ENCODE measurements at places on chromosomes 12 and 14. TPM values are rescaled to one million over a fixed set of nuclear protein-coding genes. Genes with fewer than 3 reads are reported as not detected.

The ADAM21 gene
- not detected for total RNA-seq

The KLRG1 gene
- total RNA-seq, result 0.45 TPM

The IAPP gene
- total RNA-seq, result not detected

The KLHL33 gene
- 0.54 TPM for total RNA-seq

The DPF3 gene
- total RNA-seq, result 0.37 TPM

The RTL1 gene
- 0.31 TPM for total RNA-seq

The TAS2R46 gene
- 0.89 TPM for total RNA-seq

The C12orf50 gene
- total RNA-seq, result not detected

The TEX52 gene
- not detected for total RNA-seq

The SOAT2 gene
- total RNA-seq, result not detected

The LIN52 gene
- total RNA-seq, result 9.8 TPM

The STON2 gene
- total RNA-seq, result 2.8 TPM

The PLXNC1 gene
- 6.6 TPM for total RNA-seq

The GALNT16 gene
- total RNA-seq, result 3.7 TPM

The MEG3 gene
- 59.0 TPM for total RNA-seq

The ANG gene
- 32.0 TPM for total RNA-seq

The TRIAP1 gene
- total RNA-seq, result 9.7 TPM

The CRACR2A gene
- total RNA-seq, result 3.3 TPM

The STYK1 gene
- total RNA-seq, result 0.77 TPM

The LRCOL1 gene
- total RNA-seq, result not detected

The SCFD1 gene
- total RNA-seq, result 31.6 TPM

The LHX5 gene
- not detected for total RNA-seq

Data from gastroesophageal sphincter (tissue), 4 donors.